AG09319 (cell line): ENCODE measurements at places on chromosomes 3 and 15.
A peak's percentile ranks its signal among the peaks of the same experiment; 100 is the strongest.

DNA sequence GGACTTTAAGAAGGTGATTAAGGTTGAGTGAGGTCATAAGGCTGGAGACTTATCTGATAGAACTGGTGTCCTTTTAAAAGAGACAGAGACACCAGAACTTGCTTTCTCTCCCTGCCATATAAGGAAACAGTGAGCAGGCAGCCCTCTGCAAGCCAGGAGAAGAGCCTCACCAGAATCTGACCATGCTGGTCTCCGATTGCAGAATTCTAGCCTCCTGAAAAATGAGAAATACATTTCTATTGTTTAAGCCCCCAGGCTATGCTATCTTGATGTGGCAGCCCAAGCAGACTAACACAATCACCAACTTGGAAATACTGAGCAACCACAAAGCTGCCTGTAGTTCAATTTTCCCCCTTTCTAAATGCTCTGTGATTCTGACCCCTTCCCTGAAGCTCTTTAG is 161.4 kb upstream of the RARB start:
- no peak for DNase-seq

- DNase-seq = no peak
These were observed 2.6 kb upstream of the ZSCAN2 start for GRCh38 chr15:84598250-84598649.

- no peak for DNase-seq
These were observed 197.6 kb upstream of the CFAP20DC start for GRCh38 chr3:59247402-59247841.

DNA sequence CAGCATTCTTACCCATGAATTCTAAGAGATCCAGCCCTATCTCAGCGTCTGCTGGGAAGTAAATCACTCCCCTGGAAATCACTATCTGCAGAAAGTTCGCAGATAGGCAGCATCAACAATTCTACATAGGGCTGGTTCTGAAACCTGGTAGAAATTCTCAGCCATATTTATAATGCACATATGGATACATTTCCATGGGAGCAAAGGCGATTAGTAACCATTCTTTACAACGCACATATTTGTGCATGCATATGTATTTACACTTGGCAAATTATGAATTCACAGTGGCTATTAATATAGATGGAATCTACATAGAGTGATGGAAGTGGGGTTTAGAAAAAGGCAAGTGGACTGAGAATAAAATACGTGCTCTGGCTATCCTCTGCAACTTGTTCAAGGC is 128.0 kb upstream of the FOXB1 start:
- DNase-seq = no peak

DNA sequence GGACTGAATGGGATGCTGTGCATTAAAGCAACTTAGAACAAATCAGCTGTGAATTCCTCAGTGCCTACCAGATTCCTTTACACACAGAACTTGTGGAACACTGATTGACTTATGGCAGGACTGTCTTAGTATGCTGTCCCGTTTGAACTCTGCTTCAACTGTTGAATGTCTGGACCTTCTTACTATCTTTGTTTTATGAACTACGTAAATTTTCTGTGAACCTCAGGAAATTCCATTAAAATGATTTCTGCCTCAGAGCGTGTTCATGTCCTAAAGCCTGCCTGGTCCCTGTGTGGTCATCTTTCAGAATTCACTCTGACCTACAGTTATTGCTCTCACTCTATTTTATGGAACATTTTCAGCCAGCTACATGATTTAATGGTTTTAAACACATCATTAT is 29.4 kb upstream of the FBN1 start:
- no peak for DNase-seq

DNA sequence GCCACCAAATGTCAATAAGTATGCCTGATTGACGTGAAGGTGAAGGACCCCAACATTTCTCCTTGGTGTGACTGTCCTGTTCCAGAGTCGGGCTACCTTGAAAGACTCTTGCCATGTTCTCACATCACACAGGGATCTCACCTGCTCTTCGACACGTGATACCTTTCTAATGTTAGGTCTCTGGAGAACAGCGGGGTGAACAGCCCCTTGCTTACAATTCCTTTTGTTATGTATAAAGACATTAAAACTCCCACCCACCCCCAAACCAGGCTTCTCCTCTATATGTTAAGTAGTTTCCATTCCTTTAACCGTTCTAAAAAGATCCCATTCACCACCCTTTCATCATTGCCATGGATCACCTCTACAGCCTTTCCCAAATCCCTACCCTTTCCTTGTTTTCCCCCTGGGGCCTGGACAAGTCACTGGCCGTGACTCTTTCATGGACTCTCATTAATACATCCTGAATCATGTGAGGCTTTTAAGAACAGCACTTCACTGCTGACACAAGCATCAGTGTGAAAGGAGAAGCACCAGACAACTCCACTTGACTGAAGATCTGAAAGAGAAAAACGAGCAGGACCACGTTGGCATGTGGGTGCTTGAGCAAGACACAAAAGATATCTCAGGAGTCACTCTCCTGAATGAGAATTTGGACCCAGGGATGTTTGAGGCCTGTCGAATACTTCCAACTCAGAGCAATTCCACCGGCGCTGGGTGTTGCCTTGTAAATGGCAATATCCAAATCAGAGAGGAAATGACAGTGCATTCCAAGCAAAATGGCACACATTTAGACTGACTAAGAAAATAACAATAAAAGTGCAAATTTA is 115.0 kb downstream of the FOXP1 start:
- DNase-seq = no peak

GRCh38 chr15:75573648-75574384 is 5.3 kb downstream of the PTPN9 start:
- no peak for DNase-seq

- no peak for DNase-seq
These were observed 44.2 kb upstream of the TPM1 start for GRCh38 chr15:62998262-62998890.

DNA sequence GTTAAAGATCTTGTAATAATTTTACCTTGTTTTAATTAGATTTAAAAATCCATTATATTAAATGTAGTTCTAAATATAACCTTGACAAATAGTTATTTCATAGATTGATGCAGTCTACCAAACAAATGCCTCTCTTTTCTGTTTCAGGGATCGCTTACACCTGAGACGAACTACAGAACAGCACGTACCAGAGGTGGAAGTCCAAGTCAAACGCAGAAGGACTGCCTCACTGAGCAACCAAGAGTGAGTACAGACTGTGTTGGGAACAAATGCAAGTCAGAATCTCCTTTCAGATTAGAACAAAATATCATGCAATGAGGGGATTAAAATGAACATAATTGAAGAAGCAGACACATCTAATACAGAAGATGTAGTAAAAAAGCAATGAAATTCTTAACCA is 7.2 kb downstream of the SNRPN start:
- DNase-seq = no peak

GRCh38 chr3:149610351-149611105 is 47.3 kb downstream of the WWTR1 start:
- DNase-seq = no peak

DNA sequence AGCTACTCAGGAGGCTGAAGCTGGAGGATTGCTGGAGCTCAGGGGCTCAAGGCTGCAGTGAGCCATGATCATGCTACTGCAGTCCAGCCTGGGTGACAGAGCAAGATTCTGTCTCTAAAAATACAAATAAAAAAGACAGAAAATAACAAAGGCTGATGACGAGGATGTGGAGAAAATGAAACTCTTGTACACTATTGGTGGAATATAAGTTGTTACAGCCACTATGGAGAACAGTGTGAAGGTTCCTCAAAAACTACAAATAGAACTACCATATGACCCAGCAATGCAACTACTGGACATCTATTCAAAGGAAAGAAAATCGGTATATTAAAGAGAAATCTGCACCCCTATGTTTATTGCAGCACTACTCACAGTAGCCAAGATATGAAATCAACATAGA is 526.7 kb upstream of the NAALADL2 start:
- no peak for DNase-seq

DNA sequence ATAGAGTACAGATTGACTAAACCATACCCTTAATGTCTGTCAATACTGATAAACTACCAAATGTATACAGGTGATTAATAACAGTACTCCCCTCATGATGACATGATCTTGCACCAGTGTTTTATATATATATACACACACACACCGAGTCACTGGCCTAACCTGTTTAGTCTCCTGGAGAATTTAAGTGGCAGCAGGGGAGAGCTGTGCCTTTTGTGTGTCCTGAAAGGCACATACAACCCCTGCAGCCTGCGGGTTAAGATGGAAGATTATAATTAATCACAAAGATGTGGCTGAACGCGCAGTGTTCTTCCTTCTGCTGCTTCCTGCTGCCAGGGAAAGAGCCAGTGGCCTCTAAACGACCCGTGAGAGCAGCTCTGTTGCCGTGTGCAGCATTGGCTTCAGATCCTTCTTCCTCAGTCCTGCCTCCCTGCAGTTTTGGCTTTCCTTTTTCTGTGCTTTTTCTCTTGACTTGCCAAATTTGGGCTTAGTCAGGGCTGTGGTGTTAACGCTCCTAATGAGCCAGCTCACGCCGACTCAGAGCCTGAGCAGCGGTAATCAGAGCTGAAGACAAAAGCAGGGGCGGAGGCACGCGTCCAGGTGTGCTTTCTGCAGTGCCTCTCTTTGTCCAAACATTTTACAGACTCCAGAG is 42.5 kb upstream of the UBE3A start:
- DNase-seq = no peak

DNA sequence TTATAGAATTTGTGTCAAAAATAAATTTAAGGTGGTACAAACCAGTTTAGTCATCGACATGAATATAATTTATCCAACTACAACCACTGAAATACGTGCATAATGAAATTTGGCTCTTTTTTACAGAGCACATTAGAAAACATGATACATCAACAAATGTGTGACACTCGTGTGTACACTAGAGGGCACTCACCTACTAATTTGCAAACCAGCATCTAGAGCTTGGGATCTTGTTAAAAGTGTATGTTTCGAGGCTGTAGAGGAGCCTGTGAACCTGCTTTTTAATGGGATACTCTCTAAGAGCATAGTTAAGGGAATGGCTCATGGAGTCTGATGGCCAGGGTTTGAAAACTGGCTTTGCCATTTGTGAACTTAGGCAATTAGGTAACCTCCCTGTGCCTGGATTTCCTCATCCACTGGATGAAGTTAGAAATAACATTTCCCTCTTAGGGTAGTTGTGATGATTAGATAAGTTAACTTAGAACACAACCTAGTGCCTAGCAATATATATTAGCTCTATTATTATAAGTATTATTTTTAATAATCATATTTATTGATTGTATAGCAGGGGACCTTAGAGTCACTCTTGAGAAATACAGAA is 8.8 kb upstream of the CPOX start:
- no peak for DNase-seq

DNA sequence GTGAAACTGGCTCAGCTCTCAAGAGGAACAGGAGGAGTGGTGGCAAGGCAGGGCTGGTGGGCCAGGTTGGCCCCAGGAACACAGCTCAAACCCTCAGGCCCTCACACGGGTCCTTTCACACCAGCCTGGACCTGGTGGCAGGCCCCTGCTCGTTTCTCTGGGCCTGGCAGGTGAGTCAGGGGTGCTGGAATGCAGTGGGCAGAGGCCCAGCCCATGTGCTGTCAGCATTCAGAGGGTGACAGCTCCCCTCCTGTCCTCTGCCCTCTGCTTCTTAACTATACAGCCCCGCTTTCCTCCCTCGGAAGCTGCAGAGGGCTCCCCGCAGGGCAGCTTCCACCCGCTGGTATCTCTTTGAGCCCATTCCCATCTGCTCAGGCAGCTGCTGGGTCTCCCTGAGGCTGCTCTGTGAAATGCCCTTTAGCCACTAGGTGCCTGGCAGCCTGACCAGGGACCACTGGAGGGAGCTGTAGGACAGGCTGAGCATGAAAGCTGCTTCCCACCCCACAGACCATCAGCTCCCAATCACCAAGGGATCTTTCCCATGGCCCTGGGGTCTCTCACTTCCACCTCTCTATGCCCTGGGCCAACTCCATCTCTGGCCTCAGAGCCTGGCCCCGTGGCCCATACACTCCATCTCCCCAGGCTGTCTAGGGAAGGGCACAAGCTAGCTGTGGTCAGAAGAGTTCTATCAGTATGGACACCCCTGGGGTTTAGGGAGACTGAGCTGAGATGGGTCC is 24.8 kb downstream of the SHF start:
- peak; percentile 63 for DNase-seq

GRCh38 chr15:59303633-59304032 is 69.0 kb downstream of the MYO1E start:
- no peak for DNase-seq

GRCh38 chr15:63972801-63973200 is 73.5 kb downstream of the DAPK2 start:
- no peak for DNase-seq

DNA sequence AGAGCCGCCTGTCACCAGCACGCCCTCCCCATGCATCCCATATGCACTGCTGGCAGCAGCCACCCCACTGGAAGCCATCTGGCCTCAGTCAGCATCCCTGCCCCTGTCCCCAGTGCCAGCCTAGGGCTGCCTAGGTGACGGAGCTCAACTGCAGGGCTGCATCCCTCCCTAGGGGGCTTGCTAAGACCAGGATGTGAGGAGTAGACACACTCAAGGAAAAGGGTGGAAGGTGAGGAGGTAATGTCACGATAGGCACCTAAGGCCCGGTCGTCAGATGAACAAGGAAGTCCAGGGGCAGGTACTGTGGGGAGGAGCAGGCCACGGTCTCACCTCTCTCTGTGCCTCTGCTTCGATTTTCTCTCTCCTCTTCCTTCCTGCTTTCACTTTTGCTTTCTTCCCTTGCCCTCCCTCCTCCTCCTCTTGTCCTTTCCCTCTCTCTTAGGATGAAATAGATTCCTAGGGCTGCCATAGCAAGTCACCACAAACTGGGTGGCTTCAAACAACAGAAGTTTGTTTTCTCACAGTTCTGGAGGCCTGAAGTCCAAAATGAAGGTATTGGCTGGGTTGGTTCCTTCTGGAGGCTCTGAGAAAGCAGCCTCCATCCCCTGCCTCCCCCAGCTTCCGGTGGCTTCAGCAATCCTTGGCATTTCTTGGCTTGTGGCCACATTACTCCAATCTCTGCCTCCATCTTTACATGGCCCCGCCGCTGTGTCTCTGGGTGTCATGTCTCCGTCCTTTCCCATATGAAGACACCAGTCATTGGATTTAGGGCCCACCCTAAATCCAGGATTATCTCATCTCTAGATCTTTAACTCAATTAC is 298.3 kb downstream of the SHQ1 start:
- DNase-seq = no peak

- DNase-seq = no peak
These were observed 547.7 kb upstream of the MCTP2 start for GRCh38 chr15:93683651-93684050.

DNA sequence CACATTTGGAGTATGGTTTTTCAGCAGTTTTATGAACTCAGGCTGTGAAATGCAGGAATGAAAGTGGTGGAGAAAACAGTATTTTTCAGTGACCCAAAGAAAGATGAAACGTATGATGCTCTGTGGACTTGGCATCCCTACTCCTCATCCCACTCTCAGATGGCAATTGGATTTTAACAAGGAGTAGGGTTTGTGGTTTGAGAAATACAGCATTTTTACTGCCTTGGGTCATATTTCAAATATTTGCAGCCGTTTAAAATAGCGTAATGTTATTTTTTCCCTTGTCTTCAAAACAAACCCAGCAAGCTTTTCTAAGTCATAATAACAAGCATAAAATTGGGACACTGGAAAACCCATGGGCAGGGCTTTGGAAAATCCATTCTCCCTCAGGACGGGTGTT is 117.2 kb upstream of the LRIG1 start:
- no peak for DNase-seq
